ENCODE measurements at places on chromosomes 12 and 14. TPM values are rescaled to one million over a fixed set of nuclear protein-coding genes. Genes with fewer than 3 reads are reported as not detected.

Gene GNB3
- total RNA-seq = 0.62 TPM

Gene HOXC13
- not detected for total RNA-seq

DNA sequence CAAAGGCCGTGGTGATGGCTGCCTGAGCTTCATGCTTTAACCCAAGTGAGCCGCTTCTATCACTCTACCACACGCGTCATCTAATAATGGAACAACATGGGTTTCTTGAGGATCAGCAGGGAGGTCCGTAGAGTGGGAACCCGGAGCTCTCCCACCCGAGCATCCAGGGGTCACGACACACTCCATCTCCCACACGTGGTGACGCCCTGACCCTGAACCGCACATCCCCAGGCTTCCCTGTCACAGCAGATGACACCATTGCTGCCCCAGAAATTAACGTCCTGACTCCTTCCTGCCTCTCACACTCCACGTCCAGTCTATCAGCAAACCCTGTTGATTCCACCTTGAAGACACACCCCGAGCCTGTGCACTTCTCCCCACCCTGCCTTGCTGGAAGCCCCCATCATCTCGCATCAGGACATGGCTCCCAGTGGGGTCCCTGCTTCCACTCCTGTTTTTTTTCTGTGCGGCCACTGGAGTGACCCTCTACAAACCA is 163.2 kb downstream of the PIWIL1 start:
- DNase-seq = no peak

Gene CCDC60
- total RNA-seq = 2.3 TPM

- no peak for DNase-seq
Observed at GRCh38 chr14:50594577-50595316, 34.8 kb downstream of the ATL1 start.

- no peak for DNase-seq
Observed at GRCh38 chr14:95196268-95196667, 38.9 kb upstream of the DICER1 start.

- DNase-seq = no peak
Observed at GRCh38 chr12:31732926-31733548, 4.2 kb upstream of the AMN1 start.

DNA sequence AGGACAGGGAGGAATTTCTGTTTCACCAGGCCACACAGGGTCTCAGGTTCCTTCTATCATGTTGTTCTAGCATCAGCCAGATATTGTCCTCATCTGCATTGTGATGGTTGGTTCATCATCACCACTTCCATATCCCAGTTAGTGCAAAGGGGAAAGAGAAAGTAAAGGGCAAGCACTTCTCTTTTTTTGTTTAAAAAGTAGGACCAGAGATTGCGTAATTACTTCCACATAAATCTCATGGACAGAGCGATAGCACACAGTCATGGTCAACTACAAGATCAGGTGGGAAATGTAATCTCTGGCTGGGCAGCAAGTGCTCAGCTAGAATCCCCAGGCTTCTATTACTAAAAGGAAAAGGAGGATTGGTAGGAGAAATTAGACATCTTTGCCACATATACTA is 155.1 kb downstream of the KIF21A start:
- DNase-seq = no peak

GRCh38 chr14:79165471-79166090 is 995.4 kb downstream of the NRXN3 start:
- DNase-seq = no peak

Gene TPH2
- total RNA-seq = not detected

DNA sequence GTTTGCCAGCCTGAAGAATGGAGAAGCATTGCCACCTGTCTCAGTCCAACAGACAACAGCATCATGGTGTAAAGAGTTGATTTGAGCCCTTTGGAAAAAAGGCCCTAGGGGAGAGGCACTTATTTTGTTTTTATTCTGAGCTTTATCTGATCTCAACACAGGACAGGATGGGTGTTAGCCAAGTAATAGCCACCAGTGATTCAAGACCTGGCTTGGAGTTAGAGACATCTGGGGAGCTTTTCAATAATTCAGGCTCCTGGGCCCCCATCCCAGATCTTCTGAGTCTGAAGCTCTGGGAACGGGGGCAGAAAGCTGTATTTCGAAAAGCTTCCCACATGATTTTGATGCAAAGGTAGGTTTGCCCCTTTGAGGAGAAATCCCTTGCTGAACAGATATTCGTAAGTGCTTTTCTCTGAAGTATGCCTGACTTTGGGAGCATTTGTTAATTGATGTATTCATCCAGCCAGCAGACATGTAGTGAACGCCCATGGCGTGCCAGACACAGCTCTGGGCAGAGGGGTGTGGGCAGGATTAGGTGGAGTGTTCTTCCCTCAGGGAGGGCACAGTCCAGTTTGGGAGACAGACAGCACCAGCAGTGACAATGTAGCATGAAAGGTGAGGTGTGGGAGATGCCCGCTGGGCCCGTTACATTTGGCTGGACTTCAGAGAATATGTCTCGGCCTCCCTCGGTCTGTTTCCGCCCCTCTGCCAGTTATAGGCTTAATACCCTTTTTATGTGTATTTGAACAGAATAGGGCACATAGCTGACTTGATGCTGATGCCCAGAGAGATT is 72.5 kb downstream of the TSPAN9 start:
- no peak for DNase-seq

- DNase-seq = no peak
Observed at GRCh38 chr12:113537751-113538087, 66.0 kb upstream of the LHX5 start.

All from colonic mucosa (tissue), 4 donors.